ENCODE measurements at places on chromosomes 3 and 15. TPM values are rescaled to one million over a fixed set of nuclear protein-coding genes. Genes with fewer than 3 reads are reported as not detected.

Gene LYSMD2
- 6.9 TPM for total RNA-seq

DNA sequence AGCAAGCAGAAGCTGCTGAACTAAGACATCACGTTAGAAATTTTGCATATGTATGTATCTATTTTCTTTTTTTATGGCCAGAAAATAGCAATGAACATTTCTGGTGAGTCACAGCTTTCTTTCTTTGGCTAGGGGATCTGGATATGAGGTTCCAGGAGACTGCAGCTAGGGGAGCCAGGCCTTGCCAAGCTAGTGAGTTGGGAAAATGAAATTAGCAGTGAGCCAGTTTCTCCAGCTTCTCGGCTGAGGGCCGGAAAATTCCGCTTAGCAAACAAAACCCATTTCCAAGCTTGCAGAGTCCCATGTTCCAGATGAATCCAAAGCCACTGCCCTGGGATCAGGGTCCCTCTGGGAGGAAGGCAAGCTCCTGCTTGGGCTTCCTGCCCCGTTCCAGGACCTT, 137.6 kb downstream of the SRGAP3 start:
- DNase-seq, result no peak

DNA sequence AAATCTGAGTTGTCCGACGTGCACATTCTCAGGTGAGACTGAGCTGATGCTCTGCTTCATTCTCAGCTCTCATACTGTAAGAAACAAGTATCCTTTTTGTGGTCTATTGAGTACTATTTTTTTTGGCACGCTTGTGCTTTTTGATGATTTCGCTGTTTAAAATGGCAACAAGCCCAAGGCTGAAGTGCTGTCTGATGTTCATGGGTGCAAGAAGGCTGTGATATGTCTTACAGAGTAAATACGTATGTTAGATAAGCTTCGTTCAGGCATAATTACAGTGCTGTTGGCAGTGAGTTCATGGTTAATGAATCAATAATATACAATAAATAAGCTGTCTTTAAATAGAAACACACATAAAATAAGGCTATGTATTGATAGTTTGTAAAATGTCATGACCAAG, 27.2 kb downstream of the AQR start:
- DNase-seq, result no peak

Gene TIMP4
- 4.3 TPM for total RNA-seq

Gene IL12A
- total RNA-seq, result 0.51 TPM
